ENCODE measurements at places on chromosomes 13 and 19.

DNA sequence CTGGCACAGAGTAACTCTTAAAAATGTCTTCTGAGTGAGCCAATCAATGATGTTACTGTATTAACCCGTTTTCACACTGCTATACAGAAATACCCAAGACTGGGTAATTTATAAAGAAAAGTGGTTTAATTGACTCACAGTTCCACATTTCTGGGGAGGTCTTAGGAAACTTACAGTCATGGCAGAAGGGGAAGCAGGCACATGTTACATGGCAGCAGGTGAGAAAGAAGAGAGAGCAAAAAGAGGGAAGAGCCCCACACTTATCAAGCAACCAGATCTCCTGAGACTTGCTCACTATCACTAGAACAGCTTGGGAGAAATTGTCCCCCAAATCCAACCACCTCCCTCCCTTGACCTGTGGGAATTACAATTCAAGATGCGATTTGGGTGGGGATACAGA is 97.6 kb upstream of the MIR17HG start:
- DNase-seq, result no peak

DNA sequence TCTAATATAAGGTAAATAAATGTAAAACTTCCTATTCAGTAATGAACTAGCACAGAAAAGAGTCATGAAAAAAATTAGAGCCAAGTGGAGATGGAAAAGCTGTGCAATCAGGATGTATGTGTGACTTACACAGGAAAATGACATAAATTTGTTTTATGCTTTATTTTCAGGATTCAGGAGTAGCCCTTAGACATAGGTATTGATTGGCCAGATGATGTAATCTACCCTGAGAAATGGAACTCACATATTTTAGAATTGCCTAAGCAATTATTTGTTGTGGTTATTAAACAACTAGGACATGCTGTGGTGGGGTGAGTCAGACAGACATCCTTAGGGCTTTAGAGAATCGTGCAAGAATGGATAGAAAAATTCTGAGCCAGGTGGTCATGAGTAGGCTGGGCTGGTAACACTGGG is 110.6 kb downstream of the PCDH9 start:
- DNase-seq, result peak; percentile 94

DNA sequence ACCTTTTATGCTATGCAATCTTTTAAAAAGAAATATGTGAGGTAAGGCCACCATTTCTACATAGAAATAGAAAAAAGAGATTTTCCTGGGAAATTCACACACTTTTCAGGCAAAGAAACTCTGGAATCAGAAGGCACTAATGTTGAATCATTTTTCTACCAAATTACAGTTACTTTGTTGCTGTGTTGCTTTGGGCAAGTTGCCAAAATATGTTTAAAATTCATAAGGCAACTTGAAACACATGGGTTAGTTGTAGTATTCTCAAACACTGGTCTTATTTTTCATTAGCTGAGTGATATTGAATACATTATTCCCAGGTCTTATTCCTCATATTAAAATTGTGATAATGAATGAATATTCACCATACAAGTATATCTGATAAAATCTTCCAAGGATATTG is 195.0 kb upstream of the SLITRK1 start:
- DNase-seq, result no peak

DNA sequence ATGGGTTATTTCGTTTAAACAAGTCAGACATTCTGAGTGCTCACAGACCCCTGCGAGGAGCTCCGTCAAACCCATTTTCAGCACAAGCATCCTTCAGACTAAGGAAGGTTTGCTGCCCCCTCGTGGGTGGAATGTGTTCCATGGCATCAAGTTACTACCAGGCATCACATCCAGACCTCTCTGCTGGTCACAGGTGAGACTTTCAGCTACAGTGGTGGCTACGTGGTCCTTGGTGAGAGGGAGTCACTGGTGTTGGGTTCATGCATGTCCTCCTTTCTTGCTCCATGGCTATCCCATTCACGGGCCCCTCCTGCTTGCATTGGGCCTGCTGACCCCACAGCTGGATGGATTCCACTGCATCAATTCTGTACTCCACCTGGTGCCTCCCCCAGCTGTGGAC is 9.1 kb upstream of the LILRB5 start:
- peak; percentile 61 for DNase-seq

GRCh38 chr19:29711584-29712132 is 3.4 kb downstream of the C19orf12 start:
- DNase-seq, result no peak

DNA sequence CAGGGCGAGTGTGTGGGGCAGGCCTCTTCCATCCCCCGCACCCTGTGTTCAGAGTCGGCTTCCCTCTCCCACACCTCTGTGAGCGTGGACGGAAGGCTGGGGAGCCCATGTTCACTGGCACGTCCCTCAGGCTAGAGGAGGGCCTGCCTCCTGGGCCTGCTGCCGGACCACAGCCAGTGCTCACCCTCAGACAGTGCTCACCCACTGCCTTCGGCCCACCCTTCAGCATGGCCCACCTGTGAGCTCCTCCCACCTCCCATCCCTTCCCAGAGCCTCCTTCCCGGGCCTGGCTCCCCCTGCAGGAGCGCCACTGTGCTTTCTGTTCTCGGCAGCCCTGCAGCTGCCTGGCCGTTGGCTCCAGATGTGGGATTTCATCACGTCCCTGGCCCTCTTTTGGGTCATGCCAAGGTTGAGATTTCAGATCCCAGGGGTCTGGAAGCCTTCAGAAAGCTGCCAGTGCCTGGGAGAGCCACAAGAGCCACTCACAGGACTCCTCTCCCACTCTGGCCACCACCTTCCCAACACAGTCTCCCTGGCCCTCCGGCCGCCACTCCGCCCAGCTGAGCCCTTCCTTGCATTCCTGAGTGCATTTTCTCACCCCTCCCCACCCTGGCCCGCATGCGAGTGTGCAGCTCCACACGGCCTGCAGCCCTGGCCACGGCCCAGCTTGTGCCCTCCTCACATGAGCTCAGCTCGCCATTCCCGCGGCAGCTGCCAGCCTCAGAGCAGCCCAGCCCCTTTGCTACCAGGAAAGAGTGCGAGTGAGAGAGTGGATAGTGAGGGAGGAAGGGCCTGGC is 25.3 kb downstream of the CAPN12 start:
- DNase-seq, result peak; percentile 63

DNA sequence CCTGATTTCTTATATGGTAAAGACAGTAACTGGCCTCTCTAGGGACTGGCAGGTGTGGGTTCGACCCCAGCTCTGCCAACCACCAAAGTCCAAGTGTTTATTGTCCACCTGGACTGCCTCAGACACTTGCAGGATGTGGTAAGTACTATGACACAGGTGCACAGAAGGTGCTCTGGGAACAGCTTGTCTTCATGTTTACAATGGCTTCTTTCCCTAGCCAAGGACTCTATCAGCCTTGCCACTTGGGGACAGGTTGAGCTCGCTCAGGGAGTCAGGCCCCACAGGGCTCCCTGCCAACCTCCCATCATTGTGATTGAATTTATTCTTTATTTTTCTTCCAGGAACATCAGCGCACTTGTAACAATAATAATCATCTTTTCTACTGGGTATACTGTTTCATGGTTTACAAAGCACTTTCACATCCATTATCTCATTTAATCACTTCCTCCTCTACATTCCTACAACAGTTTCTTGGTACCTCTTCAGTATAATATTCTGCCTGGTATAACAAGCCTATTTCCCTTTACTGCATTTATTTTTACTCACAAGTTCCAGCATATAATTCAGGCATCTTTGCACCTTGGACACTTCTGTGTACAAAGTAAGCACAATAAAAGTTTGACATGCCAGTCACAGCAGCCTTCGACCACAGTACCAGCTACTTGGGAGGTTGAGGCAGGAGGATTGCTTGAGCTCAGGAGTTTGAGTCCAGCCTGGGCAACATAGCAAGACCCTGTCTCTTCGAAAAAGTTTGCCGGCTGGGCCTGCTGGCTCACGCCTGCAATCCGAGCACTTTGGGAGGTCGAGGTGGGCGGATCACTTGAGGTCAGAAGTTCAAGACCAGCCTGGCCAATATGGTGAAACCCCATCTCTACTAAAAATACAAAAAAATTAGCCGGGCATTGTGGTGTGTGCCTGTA is 24.2 kb upstream of the GATAD2A start:
- no peak for DNase-seq

GRCh38 chr19:372306-372890 is 27.8 kb upstream of the MIER2 start:
- DNase-seq, result no peak

DNA sequence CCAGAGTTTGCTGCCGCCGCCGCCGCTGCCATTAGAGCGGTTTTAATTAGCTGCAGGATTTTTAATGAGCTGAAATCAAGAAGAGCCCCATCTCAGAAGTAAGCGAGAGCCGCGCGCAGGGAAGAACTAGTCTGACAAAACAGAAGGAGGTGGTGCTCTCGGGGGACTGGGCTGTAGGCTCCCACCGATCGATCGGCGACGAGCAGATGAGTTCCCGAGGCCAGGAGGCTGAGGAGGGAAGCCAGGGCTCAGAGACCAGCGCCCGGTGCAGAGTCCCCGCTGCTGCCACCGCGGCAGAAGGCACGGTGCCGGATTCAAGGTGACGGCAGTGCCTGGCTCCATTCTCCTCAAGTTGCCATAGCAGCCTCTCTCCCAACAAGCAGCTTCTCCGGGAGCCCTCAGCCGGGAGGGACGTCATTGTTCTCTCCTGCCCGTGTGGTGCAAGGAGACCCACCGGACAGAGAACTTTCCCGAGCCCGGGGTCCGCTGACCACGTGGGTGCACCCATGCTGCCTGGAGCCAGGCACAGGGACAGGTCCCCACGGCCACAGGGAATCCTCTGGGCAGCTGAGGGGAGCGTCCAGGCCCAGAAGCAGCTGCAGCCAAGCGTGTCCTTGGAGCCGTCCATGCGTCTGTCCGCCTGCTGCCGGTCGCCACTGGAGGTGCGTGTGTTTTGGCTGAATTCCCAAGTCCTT is 62.9 kb downstream of the CHST8 start:
- DNase-seq, result no peak

GRCh38 chr13:66805657-66806056 is 424.5 kb downstream of the PCDH9 start:
- DNase-seq, result peak; percentile 91

DNA sequence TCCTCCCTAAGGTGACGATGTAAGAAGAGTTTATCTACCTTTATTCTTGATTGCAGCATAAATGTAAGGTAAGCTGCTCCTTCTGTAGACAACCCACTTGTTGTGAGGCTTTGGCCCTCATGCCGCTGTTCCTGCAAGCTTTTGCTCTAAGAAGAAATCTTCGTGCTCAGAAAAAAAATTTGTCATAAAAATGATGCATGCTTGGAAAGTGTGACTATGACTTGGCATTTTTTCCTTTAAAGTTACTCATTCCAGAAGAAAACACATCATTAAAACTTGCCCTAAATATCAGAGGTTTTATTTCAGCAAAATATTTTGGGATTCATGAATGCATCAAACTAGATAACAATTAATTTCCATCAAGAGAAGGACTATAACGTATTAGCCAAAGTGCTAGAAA is 39.8 kb downstream of the KCTD12 start:
- DNase-seq, result peak; percentile 18

DNA sequence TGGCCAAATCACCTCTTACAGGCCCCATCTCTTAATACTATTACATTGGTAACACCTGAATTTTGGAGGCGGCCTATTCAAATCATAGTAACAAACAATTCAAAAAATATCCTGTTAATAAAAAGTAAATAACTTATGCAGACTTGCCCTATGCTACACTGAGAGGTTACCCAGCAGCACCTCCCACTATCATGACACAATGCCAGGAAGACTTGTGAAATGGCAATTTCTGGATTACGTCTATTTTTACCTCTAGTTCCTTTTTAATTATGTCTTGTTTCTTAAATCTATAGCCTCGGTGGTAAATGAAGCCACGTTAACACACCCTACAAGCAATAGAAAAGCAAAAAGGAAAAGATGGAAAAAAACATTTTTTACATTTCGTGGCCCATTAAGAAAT is 6.2 kb upstream of the DZIP1 start:
- no peak for DNase-seq

GRCh38 chr13:98722958-98723357 is 29.5 kb downstream of the SLC15A1 start:
- no peak for DNase-seq

GRCh38 chr13:54433493-54434206 is 1405.0 kb downstream of the OLFM4 start:
- DNase-seq, result no peak

DNA sequence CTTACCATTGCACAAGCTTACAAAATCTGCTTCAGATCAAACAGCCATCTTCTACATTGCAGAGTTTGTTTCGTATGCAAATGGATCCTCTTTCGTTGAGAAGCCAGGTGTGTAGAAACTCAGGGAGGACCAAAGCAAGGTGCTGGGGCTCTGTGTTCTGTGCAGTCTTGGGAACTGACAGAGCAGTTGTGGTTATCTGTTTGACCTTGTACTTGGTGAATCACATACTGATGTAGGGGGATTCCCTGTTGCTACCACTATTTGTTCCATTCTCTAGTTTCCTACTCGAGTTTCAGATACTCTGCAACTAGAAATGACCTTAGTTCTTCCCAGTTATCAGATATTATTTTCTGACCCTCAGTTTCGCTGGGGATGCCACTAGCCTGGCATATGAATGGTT is 95.2 kb upstream of the CLDN10 start:
- peak; percentile 63 for DNase-seq

- DNase-seq, result no peak
Observed at GRCh38 chr13:72293206-72293605, 426.2 kb upstream of the DACH1 start.

DNA sequence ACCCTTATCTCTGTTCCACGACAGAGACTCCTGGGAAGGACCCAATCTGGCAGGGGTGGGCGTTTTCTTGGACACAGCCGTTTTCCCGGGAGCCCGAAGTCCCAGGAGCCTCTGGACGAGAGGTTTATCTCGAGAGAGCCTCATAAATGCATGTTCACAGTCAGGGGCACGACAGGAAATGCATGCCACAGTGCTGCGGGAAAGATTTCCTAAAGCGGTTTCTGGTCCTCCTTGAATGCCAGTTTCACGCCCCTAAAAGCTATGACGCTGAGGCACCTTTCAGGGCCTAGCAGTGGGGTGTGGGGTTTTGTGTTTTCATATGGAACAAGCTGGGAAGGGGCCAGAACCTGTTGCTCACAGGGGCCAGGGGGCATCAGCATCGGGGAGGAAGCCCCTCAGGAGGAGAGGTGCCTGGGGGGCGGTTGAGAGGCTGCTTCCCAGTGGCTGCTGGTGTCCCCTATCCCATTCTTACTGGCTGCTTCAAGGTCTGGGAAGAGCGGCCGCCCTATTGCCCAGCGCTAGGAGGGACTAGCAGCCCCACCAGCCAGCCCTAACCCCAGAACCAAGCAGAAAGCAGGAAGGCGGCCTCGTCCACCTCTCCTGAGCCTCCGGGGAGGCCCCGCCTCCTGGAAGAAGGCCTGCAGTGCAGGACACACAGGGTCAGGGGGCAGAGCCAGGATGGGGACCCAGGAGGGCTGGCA is 157.0 kb downstream of the KDM4B start:
- peak; percentile 48 for DNase-seq

GRCh38 chr13:76019421-76020044 is 383.4 kb downstream of the LMO7 start:
- no peak for DNase-seq

- DNase-seq, result no peak
Observed at GRCh38 chr13:39016087-39016486, 21.8 kb downstream of the PROSER1 start.

GRCh38 chr13:94658926-94659597 is 53.3 kb downstream of the SOX21 start:
- peak; percentile 11 for DNase-seq

- no peak for DNase-seq
Observed at GRCh38 chr19:14674764-14675163, at the start of gene ADGRE3. Gene ADGRE3 (minus strand): TSS chr19:14674844. CDS start chr19:14674770, 74 bp downstream.

- peak; percentile 92 for DNase-seq
Observed at GRCh38 chr13:50401049-50401505, 385.8 kb downstream of the KCNRG start.
